CD4-positive, alpha-beta T cell (primary cell): ENCODE measurements at places on chromosomes 7 and 10.

GRCh38 chr7:148303295-148304082 lies 287.1 kb upstream of the C7orf33 start:
- DNase-seq, result no peak
- H3K4me3 ChIP-seq, result no peak overlapping the region
- H3K36me3 ChIP-seq, result no peaks in the 10 kb centered on the region
- H3K27ac ChIP-seq, result no peak overlapping the region

- H3K4me3 ChIP-seq, result no peak overlapping the region
- no peak for DNase-seq
- H3K27ac ChIP-seq, result no peak overlapping the region
- H3K27me3 ChIP-seq, result no peaks in the 10 kb centered on the region
- H3K36me3 ChIP-seq, result no peaks in the 10 kb centered on the region
These were observed 216.1 kb upstream of the STEAP4 start for GRCh38 chr7:88522771-88523293.

- no peaks in the 10 kb centered on the region for H3K27me3 ChIP-seq
- H3K4me1 ChIP-seq, result no peaks in the 10 kb centered on the region
- H3K4me3 ChIP-seq, result no peak overlapping the region
- H3K36me3 ChIP-seq, result no peaks in the 10 kb centered on the region
- DNase-seq, result no peak
These were observed 47.4 kb downstream of the LMBR1 start for GRCh38 chr7:156845379-156846101.

GRCh38 chr10:51066231-51066630 lies 8.1 kb upstream of the PRKG1 start:
- H3K27ac ChIP-seq, result no peak overlapping the region
- no peaks in the 10 kb centered on the region for H3K4me1 ChIP-seq
- H3K36me3 ChIP-seq, result no peaks in the 10 kb centered on the region
- no peak overlapping the region for H3K4me3 ChIP-seq

DNA sequence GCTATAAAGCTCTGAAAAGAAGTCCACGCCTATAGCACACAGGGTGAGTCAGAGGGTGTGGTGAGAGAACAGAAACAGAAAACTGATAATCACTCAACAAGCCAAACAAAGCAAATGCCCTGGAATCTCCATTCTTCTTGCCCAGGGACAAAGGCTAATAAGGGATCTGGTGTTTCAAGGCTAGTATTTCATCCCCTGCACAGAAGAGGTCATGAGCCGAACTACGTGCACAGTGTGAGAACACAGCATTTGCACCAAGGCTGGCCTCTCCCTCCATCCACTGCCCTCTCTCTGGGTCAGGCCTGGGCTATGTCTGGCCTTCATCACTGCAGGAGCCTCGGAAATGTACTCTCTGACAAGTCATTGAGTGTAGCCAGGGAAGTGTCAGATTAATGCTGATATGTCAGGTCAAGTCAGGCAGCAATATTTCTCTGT lies 42.7 kb downstream of the PRR15 start:
- H3K4me1 ChIP-seq, result no peaks in the 10 kb centered on the region
- H3K36me3 ChIP-seq, result no peaks in the 10 kb centered on the region
- no peak for DNase-seq
- H3K4me3 ChIP-seq, result no peak overlapping the region

- no peaks in the 10 kb centered on the region for H3K36me3 ChIP-seq
- H3K27ac ChIP-seq, result no peak overlapping the region
- H3K4me3 ChIP-seq, result no peak overlapping the region
- no peaks in the 10 kb centered on the region for H3K4me1 ChIP-seq
These were observed 293.9 kb downstream of the CCDC3 start for GRCh38 chr10:12707461-12708185.

GRCh38 chr10:18438361-18439126 lies 212.8 kb downstream of the NSUN6 start:
- no peak for DNase-seq
- no peak overlapping the region for H3K27ac ChIP-seq
- no peaks in the 10 kb centered on the region for H3K4me1 ChIP-seq
- no peak overlapping the region for H3K4me3 ChIP-seq

DNA sequence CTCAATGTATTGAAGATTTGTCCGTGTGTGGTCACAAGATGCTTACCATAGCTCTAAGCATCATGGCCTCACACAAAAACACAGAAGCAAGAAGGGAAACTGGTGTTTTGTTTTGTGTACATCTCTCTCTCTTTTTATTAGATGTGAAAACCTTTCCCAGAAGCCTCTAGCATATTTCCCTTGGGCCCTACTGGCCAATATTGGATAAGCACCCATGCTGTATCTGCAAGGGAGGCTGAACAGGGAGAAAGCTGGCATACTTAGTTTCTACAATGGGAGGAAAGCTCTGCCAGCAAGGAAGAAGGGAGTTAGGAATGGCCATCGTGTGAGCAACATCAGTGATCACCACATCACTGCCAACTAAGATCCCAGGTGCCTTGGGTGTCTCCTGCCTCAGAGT lies 9.6 kb upstream of the NAMPT start:
- no peaks in the 10 kb centered on the region for H3K4me1 ChIP-seq
- no peaks in the 10 kb centered on the region for H3K36me3 ChIP-seq
- DNase-seq, result no peak
- no peak overlapping the region for H3K4me3 ChIP-seq
- H3K27me3 ChIP-seq, result no peaks in the 10 kb centered on the region

- no peaks in the 10 kb centered on the region for H3K27me3 ChIP-seq
- peaks cover 20% of the 10 kb centered on the region for H3K4me1 ChIP-seq
- H3K36me3 ChIP-seq, result no peaks in the 10 kb centered on the region
- peak; percentile 41 for DNase-seq
- peak overlapping the region; percentile 2 for H3K4me3 ChIP-seq
- peak overlapping the region; percentile 38 for H3K27ac ChIP-seq
These were observed 7.5 kb upstream of the LRRN3 start for GRCh38 chr7:111083413-111083812.

DNA sequence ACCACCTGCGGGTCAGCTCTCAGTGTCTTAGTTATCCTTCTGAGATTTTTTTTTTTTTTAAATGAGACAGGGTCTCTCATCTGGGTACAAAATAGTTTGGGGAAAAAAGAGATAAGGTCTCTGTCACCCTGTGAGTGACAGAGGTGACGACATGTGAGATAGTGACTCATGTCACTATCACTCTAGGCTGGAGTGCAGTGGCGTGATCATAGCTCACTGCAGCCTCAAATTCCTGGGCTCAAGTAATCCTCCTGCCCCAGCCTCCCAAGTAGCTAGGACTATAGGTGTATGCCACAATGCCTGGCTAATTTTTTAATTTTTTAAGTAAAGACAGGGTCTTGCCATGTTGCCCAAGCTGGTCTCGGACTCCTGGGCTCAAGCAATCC lies 10.4 kb downstream of the BLVRA start:
- no peak for DNase-seq
- peaks cover 14% of the 10 kb centered on the region for H3K36me3 ChIP-seq
- no peak overlapping the region for H3K27ac ChIP-seq

GRCh38 chr10:78904196-78904595 lies 164.6 kb upstream of the ZMIZ1 start:
- no peak overlapping the region for H3K4me3 ChIP-seq
- no peak for DNase-seq
- H3K36me3 ChIP-seq, result no peaks in the 10 kb centered on the region

- no peaks in the 10 kb centered on the region for H3K4me1 ChIP-seq
- H3K27ac ChIP-seq, result no peak overlapping the region
These were observed 54.7 kb downstream of the EMX2 start for GRCh38 chr10:117597216-117597615.

DNA sequence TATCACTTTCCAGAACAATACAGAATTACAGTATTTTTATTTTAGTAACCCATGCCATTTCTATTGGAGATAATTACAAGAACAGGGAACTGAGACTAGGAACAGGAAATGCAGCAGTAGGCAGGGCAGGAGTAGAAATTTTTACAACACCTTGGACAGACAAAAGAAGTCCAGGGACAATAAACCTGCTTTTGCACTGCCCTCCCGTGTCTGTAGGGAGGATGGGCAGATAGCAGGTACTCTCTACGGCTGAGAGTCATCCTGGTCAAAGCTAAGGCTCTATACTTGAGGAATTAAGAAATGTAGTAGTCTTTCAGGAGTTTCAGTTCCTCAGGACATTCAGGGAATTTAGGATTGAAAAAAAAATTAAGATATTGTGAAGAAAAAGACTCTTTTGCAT lies 63.4 kb downstream of the VAX1 start:
- H3K4me1 ChIP-seq, result no peaks in the 10 kb centered on the region
- no peak overlapping the region for H3K4me3 ChIP-seq
- DNase-seq, result no peak
- no peaks in the 10 kb centered on the region for H3K27me3 ChIP-seq
- no peaks in the 10 kb centered on the region for H3K36me3 ChIP-seq

DNA sequence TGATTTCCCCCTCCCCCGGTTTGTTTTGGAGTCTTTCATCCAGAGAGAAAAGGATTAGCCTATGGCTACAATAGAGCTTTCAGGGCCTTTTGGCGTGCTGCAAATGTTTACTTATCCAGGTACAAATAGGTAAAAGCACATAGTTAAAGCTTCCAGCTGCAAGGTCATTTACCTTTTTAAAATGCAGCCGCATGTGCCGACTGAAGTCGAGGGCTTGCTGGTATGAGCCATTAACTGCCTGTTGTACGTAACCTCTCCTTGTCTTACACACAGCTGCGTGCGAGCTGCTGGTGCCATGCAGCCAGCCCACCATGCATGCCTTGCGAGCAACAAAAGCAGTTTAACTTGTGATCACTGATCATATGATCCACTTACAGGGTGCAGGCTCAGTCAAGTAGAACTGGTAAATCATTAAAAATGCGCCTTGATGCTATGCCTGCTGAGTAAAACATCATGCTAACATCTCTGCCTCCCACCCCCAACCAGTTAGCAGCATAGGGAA lies 866.4 kb downstream of the LRMDA start:
- no peaks in the 10 kb centered on the region for H3K36me3 ChIP-seq
- H3K4me1 ChIP-seq, result no peaks in the 10 kb centered on the region
- H3K27me3 ChIP-seq, result no peaks in the 10 kb centered on the region

- DNase-seq, result no peak
- H3K4me3 ChIP-seq, result no peak overlapping the region
- no peak overlapping the region for H3K27ac ChIP-seq
- H3K36me3 ChIP-seq, result no peaks in the 10 kb centered on the region
- no peaks in the 10 kb centered on the region for H3K4me1 ChIP-seq
- no peaks in the 10 kb centered on the region for H3K27me3 ChIP-seq
These were observed 44.3 kb upstream of the ECHDC3 start for GRCh38 chr10:11697718-11698527.

DNA sequence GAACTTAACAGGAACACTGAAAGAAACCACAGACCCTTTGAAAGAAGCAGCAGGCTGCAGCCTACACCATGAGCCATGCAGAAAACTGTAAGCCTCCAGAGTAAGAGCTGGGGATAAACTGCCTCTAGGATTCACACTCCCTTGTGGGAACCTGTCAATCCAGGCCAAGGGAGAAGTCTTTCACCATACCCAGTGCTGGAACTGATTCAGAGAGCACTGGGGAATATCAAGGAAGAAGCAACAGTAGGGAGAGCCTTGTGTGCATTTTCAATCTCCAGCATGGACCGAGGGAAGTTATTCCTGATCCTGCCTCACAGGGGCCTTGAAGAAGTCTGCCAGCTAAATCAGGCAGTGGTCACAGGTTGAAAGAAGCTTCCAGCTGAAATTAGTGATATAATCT lies 282.2 kb downstream of the AGMO start:
- H3K27ac ChIP-seq, result no peak overlapping the region
- no peak for DNase-seq
- no peaks in the 10 kb centered on the region for H3K36me3 ChIP-seq
- H3K4me3 ChIP-seq, result no peak overlapping the region
- H3K4me1 ChIP-seq, result no peaks in the 10 kb centered on the region

DNA sequence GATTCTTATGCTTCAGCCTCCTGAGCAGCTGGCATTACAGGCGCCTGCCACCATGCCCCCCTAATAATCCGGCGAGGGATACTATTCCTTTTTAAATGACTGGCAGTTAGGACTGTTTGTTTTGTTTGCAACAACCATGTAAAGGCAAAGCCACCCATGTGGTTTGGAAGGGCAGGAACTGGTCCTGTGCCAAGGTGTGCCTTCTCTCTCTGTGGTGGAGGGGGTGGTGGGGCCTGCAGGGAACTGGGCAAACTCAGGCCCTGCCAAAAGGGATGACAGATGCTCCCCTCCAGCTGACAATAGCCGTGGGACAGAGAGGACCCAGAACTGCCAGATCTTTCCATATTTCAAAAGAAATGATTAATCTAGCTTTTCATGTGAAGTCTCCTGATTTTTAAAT lies 23.5 kb upstream of the WAPL start:
- DNase-seq, result no peak
- peaks cover 3% of the 10 kb centered on the region for H3K4me1 ChIP-seq
- no peak overlapping the region for H3K4me3 ChIP-seq

DNA sequence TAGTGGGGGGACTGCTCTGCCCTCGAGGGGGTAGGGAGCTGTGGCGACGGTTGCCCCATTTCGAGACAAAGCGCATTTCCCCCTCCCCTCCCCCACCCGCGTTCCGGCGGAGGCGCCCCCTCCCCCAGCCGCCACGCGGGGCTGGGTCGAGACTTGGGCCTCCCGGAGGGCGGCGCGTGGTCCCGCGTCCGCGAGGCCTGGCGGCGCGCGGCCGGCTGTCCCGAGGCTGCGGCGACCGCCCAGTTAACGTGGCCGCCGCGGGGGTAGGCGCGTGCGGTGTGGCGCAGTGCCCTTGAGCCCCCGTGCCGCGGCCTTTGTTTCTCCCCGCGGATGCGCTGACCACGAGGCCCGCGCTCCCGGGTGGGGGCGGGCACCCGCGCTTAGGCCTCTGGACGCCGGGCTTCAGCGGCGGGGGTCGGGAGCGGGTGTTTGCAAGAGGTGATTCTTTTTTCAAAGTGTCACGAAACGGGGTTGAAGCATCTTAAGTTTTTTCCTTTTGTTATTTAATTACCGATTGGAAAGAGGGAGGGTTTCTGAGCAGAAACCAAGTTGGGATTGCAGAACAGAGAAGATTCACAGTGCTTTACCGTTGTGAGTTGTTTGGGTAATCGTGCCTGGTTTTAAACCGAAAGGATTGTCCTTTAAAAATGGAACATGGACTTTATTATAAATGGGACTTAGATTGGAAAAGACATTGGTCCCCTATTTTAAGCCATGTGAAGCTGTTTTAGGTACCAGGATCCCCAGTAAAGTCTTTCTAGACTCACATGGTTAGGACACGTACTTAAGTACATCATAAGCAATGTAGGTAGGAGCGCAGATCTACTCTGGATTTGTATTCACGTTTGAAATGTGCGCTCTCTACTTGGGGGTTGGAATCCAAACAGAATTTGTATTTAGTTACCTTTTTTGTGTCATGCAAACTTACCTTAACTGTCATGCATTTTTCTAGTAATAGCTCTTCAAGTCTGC lies 760 bp downstream of the CBX3 start:
- no peaks in the 10 kb centered on the region for H3K27me3 ChIP-seq
- peak; percentile 45 for DNase-seq
- peaks cover 30% of the 10 kb centered on the region for H3K36me3 ChIP-seq
